Cerebellar nuclear complex (tissue), 1 donor: ENCODE measurements at places on chromosomes 13 and 19.

DNA sequence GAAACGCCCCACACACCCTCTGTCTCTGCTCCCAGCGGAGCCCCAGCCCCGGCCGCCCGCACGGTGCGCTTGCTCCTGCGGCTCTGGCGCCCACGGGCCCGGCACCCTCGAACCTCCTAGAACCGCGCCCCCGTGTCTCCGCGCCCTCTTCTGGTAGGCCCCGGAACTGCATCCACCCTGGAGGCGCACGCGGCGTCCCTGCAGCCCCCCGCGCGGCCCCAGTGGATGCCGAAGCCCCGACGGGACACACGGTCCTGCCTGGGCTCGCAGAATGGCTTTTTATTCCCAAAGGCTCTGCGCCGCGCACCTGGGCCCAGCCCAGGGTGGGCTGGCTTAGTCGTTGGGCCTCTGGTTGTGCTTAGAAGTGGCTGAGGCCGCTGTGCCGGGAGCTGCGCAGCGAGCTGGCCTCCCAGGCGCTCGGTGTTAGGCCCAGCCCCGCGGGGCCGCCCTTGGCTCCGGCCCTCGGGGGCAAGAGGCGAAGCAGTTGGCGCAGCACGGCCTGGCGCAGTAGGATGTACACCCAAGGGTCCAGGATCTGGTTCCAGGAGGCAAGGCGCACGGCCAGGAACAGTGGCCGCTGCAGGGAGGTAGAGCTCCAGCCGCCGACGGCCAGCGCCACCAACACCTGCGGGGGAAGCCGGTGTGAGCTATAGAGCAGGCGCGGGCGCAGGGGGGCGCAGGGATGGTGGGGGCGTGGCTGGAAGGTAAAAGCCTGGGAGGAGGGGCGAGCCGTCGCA is 2.8 kb downstream of the PTGER1 start:
- no peak for DNase-seq

GRCh38 chr19:18663940-18664530 is 19.4 kb upstream of the CRTC1 start:
- no peak for DNase-seq

DNA sequence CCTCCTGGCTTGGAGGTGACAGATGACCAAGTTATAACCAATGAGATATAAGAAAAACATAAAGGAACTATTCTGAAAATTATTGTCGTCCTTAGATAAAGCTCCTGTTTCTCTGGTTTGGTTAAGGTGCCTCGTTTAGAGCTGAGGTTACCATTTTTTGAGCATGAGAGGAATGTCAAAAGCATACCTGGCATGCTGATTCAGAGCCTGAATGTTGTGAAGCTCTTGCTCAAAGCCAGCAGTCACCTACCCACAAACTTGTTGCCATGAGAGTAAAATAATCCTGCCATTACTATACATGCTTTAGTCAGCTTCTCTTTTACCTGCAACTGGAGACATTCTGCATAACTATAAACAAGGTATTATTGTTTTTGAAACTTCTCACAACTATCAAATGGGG is 1116.2 kb downstream of the DIAPH3 start:
- no peak for DNase-seq

DNA sequence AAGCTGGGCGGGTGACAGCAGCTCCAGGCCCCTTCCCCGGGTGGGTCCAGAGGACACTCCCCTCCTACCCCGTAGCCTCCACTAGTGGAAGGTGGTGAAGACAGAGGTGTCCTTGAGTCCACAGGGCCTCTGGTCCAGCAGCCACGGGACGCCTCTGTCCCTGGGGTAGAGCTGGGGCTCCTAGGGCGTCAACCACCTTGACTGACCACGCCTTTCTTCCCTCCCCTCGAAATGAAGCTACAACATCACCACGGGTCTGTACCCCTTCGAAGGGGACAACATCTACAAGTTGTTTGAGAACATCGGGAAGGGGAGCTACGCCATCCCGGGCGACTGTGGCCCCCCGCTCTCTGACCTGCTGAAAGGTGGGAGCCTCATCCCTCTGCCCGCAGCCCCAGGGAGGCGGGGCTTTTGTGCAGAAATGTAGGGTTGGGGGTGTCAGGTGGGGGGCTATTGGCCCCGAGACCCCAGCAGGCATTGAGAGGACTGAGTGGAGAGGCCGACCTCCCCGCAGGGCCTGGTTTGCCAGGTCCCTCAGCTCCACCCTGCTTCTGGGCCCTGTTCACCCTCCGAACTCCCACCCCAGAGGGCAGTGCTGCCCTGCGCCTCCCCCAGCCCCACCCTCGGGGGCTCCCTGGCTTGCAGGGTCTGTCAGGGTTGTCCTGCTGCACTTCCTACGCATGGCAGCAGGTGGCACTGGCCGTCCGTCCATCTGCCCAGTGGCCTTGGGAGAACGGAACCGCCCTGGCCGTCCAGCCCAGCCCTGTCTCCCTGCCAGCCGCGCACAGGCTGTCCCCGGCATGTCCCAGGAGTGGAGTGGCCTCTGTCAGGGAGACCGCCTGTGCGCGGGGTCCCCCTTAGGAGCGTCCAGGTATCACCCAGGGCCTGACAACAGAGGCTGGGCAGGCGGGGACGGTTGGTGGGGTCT is 15.7 kb downstream of the STK11 start:
- DNase-seq, result no peak

DNA sequence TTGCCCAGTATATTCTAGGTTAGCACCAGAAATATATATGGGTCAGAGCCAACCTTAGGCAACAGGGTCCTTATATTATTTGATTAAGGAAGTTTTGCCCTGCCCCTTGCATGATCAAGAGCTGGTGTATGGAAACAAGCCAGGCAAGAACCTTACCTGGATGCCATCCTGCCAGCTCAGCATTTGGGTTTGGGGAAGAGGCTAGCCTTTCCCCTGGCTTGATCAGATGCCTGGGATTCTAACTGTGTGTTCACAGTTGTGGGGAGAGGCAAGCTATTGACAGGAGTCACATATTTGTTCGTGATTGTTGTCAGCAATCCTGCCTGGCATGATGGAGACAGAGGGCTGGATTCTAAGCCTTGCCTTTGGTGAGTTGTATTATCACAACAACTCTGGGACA is 260.0 kb upstream of the DACH1 start:
- no peak for DNase-seq

DNA sequence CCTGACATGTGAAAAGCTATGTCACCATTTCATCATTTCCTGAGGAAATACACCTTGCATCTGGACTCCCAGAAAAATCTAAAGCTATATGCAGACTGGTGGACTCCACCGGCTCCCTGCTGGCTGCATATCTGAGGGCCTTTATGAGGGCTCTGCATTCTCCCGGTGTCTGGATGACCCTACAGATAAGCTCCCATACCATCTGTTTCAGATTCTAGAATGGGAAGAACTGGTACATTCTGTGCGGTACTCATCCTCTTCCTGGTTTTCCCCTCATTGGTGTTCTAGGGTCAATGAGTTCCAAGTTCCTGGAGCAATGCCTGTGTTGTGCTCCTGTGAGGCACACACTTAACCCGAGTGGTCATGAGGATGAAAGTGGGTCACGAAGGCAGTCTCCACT is 60.4 kb downstream of the COL4A1 start:
- DNase-seq, result no peak

DNA sequence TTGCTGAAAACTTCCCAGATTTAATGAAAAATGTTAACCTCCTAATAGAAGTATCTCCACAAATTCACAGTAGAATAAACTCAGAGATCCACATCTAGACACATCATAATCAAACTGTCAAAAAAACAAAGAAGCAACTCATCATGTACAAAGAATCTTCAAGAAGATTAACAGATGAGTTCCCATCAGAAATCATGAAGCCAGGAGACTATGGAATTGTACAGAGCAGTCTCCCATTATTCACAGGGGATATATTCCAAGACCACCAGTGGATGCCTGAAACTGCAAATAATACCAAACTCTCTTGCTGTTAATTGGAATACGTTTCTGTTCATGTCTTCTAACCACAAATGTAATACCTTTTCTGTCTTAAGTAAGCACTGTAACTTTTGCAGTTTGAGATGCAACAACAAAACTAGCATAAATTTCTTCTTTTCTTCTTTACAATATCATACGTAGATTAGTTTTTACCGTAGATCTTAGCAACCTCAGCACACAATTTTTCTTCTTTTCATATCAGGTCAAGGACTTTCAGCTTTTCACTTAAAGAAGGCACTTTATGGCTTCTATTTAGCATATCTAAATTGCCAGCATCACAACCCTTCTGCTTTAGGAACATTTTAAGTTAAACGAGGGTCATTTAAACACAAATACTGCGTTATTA is 70.3 kb upstream of the MIR17HG start:
- no peak for DNase-seq

DNA sequence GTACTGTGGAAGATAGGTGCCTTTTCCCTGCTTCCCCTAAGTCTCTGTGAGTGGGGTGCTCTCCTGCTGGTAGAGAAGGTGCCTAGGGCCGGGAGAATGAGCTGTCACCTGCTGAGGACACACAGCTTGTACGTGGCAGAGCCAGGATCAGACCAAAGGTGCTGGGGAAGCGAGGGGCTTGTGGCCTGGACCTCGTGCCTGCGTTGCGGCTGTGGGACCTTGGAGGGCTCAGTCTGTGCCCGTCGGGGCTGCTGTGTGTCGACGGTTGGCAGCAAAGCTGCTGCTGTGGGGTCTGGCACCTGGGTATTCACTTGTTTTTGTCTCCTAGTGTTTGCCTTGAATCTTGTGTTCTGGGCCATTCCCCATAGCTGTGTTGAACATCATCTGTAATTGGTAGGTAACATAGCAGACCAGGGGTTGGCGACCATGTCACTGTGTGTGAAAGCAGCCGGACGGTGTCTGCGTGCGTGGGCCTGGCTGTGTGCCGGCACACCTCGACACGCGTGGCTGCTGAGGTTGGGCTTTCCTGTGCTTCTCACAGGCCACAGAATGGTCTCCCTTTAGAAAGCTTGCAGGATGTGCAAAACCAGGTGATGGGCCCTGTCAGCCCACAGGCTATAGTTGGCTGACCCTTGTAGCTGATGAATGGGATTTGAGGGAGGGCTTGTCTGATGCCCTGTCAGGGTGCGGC is 9.2 kb downstream of the U2AF2 start:
- no peak for DNase-seq

GRCh38 chr19:11323601-11324078 is 15.8 kb downstream of the RAB3D start:
- no peak for DNase-seq

- DNase-seq, result no peak
Observed at GRCh38 chr13:39929583-39929982, 274.1 kb downstream of the COG6 start.

DNA sequence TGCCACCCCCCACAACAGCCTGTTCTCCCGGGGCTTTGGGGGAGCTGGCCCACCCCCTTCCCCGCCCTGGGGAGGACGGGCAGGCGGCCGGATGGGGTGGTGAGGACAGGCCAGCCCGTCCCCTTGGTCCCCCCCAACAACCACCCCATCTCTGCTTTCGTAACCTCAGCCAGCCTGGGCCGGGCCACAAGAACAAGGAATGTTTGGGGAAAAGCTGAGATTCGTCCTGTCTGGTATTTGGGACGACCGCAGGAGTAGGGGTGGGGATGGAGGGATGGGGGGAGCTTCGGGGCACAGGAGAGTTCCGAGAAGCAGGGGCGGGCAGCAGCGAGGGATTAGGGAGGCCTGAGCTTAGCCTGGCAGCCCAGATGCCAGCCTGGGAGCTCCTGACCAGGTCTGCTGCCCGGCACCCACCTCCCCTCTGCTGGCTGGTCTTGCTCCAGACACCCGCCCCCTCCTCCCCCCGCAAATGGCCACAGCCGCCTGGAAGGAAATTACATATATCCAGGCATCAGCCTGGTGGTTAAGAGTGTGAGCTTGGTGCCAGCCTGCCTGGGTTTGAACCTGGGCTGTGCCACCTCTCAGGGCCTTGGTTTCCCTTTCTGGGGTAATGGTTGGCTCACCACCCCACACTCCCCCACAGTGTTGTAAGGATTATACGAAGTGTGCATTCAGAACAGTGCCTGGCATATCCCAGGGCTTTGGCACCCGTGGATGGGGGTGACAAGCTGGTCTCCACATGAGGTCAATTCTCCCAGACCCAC is at the start of gene PODNL1:
TSS of gene PODNL1 (minus strand) at position 117 of the 764 bp plus-strand sequence. CDS start 236 bp downstream, outside the sequence.
- DNase-seq, result no peak

- DNase-seq, result no peak
Observed at GRCh38 chr19:5873617-5874199, 3.4 kb upstream of the FUT5 start.

DNA sequence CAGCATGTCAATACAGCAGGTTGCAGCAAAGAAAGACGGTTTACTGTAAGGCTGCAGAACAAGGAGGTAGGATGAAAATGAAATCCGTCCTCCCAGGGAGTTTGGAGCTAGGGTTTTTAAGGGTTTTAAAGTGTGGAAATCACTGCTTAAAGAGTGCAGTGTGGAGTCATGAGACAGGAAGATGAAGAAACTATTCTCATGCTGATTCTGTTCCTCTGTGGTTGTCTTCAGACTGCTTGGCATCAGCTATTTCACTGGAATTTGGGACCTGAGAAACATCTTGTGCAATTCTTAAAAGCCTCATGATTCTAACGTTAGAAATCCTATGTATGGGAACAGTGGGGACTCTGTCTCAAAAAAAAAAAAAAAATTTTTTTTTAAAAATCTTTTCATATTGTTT is 11.4 kb downstream of the ZNF331 start:
- no peak for DNase-seq

DNA sequence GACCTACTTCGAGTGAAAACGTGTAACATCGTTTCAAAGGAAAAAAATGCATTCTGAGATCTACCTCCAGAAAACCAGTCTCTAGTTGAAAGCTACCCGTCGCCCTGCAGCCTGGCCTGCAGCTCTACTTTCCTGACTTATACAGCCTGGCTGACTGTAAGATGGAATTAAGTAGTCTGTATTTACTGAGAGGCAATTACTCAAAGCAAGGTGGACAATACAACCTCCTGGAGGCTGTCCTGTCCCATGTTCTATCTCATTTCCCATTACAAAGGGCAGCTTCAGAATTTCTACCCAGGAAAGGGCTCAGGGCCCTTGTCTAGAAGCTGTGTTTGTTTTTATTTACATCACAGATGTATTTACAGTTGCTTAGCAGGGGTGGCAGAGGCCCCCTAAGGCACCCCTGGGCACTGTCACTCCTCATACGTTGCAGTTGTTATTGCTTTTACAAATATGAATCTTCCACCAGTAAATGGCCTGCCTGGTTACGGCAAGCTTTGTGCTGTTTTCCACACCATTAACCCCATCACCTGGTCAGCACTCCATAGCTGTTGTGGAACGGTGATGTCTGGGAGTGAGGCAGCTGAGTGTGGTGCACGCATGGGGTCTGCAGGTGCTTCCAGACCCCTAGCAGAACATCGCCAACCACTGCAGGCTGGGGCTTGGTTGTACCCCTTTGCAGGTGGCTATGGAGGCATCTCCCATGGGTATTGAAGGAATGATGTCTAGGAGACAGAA is 46.3 kb upstream of the MTIF3 start:
- no peak for DNase-seq
